Stimulated activated CD8-positive, alpha-beta memory T cell treated with anti-CD3 and anti-CD28 coated beads, Interleukin-12 subunit alpha, Interleukin-12 subunit beta, amount 100 ng/mL, for 4 hours (primary cell): ENCODE measurements at places on chromosomes 7 and 10.

GRCh38 chr7:114109721-114110120, 190.9 kb upstream of the PPP1R3A start:
- no peak for DNase-seq

GRCh38 chr7:91089382-91089963, 174.8 kb upstream of the FZD1 start:
- no peak for DNase-seq

DNA sequence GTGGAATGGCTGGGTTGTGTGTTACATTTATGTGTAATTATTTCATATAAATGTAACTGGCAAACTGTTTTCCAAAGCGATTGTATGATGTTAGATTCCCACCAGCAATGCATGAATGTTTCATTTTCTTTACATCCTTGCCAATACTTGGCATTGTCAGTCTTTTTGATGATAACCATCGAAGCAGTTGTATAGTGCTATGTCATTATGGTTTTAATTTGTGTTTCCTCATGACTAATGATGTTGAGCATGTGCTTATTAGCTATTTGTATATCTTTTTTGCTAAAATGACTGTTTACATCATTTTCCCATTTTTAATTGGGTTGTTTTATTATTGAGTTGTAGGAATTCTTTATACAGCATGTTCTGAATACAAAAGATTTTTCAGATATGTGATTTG, 22.3 kb downstream of the AHCYL2 start:
- DNase-seq, result no peak

DNA sequence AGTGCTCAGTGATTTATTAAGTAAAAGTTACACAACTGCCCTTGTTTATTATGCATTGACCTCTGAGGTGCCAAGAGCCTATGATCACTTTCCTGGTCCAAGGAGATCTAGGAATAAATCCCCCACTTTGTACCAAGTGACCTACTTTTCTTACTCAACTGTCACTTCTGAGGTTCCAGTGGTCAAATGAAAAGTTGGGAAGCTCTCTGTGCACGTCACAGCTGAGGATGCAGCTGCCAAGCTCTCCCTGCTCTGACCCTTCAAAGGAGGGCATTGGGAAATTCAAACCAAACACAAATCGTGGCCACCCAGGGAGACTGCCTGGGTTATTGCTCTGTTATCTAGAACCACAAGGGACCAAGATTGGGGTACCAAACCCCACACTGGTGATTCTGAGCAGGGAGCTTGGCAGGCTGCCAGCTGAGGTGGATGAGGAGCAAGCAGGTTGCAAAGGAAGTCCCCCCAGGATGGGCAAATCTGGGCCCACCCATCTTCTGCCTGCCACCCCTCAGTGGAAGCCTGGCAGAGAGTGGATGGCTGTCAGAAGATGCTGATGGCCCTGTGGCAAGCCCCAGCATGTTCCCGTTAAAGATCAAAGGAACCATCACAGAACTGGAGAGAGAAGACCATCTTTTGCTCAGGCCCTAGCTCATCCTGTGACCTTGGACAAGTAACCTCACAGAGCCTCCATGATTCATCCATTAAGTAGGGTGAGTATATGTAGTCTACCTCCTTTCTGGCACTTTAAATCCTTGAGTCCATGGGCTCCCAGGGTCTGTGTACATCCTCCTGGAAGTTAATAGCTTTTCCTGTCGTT, 106.8 kb downstream of the PPP1R3C start:
- no peak for DNase-seq
